ENCODE measurements at places on chromosomes 16 and 17.

DNA sequence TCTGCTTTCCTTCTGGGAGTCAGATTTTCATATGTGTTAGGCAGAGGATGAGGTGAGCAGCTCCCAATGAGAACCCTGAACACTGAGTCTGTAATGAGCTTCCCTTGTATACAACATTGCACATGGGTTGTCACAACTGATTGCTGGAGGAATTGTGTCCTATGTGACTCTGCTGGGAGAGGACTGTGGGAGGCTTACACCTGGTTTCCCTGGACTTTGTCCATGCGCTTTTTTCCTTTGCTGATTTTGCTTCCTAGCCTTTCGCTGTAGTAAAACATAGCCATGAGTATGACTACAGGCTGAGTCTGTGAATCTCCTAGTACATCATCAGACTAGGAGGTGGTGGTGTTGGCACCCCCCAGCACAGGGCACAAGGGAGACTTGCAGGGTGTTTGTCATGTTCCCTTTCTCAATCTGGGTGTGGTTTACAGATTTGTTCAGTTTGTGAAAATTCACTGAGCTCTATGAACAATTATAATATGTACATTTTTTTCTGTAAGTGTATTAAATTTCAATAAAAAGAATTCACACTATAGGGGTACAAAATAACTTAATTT, 1.7 kb upstream of the PLK1 start:
- peaks cover 27% of the 10 kb centered on the region for H3K4me1 ChIP-seq
- H3K36me3 ChIP-seq, result peaks cover 54% of the 10 kb centered on the region
- peak overlapping the region; percentile 96 for H3K4me3 ChIP-seq
- H3K27me3 ChIP-seq, result no peaks in the 10 kb centered on the region
- H3K27ac ChIP-seq, result no peak overlapping the region
- no peak for DNase-seq

- DNase-seq, result no peak
- H3K36me3 ChIP-seq, result no peaks in the 10 kb centered on the region
- H3K27me3 ChIP-seq, result peaks cover 11% of the 10 kb centered on the region
- H3K4me3 ChIP-seq, result no peak overlapping the region
Observed at GRCh38 chr17:30323895-30324319, 9.9 kb downstream of the TMIGD1 start.

GRCh38 chr17:44199553-44200477, at the start of gene ATXN7L3:
ATXN7L3 (minus strand) TSS chr17:44199884; CDS start chr17:44198070, 1,814 bp downstream.
- peak within 1 kb of the TSS; percentile 89 for H3K4me3 ChIP-seq
- peak within 1 kb of the TSS; percentile 93 for H3K27ac ChIP-seq
- DNase-seq, result peak; percentile 98
- H3K4me1 ChIP-seq, result peaks cover 42% of the 10 kb centered on the region

DNA sequence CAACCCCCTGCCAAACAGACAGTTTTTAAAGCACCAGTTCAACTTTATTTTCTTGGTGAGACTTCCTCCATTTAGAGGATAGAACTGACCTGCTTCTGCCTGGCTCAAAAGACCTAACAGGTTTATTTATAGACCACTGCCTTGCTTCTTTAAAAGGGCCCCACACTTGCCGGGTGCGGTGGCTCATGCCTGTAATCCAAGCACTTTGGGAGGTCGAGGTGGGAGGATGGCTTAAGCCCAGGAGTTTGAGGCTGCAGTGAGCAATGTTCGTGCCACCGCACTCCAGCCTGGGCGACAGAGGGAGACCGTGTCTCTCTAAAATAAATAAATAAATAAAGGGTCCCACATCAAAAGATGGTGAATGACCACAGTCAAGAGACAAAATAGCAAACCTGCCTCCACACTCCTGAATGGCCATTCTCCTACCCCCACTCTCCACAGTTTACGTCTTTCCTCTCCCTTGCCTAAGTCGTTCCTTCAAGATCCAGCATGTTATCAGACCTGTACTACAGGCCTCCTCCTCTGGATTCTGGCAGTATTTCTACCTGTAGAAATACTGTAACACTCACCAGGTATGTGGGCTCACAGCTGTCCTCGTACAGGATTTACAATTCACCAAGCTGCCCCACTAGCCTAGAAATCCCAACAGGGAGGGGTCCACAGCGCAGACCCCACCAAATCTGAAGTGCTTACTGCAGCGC, 95.6 kb downstream of the SMG6 start:
- no peaks in the 10 kb centered on the region for H3K27me3 ChIP-seq
- peaks cover 39% of the 10 kb centered on the region for H3K36me3 ChIP-seq
- no peak for DNase-seq
- H3K4me1 ChIP-seq, result peaks cover 32% of the 10 kb centered on the region
- no peak overlapping the region for H3K4me3 ChIP-seq
- no peak overlapping the region for H3K27ac ChIP-seq

DNA sequence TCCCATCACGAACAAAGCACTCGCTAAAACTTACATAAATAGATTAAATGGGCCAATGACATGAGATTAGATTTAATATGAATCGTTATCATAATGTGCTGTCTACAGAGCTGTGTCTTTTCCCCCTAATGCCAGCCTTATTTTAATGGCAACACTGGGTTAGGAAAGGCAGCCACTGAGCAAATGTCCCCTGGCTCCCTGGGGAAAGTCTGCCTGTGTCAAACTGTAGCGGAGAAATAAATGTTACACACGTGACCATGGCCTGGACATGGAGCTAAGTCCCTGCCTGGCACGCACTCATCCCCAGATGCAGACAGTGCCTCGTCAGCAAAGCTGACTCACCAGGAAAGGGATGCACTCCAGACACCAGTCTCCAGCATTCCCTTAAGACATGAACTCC, 61.3 kb upstream of the SDK2 start:
- H3K36me3 ChIP-seq, result no peaks in the 10 kb centered on the region
- H3K27ac ChIP-seq, result no peak overlapping the region
- peaks cover 3% of the 10 kb centered on the region for H3K27me3 ChIP-seq
- no peak for DNase-seq
- H3K4me3 ChIP-seq, result no peak overlapping the region

DNA sequence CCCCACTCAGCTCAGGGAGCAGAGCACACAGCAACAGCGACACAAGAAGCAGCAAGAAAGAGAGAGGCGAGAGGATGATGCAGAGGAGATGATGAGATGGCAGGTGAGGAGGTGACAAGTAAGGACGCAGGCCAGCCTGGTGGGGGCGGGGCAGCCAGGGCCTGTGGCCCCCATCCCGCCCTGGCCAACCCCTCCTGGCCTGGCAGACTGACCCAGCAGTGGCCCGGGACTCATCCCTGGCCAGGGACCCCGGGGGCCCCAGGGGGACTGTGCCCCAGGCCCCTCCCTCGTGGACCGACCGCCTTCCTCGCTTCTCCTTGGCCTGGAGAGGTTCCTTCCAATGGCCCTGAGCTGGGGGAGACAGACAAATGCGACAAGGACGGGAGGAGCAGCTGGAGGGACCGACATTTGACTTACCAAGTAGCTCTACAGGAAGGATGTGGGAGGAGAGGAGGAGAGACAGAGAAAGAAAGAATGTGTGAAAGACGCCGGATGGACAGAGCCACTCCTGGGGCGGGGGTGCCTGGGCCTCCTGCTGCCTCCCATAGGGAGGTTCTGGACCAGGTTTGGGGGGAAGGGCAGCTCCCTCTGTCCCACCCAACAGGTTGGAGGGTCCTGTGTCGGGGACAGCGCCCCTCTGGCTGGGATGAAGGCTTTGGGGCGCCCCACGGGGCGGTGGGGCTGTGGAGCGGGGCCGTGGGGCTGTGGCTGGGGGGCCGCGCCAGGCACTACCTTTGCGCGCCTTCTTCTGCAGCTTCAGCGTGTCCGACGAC, 6.8 kb downstream of the MTSS2 start:
- H3K4me1 ChIP-seq, result peaks cover 1% of the 10 kb centered on the region
- no peaks in the 10 kb centered on the region for H3K36me3 ChIP-seq
- H3K27ac ChIP-seq, result no peak overlapping the region

DNA sequence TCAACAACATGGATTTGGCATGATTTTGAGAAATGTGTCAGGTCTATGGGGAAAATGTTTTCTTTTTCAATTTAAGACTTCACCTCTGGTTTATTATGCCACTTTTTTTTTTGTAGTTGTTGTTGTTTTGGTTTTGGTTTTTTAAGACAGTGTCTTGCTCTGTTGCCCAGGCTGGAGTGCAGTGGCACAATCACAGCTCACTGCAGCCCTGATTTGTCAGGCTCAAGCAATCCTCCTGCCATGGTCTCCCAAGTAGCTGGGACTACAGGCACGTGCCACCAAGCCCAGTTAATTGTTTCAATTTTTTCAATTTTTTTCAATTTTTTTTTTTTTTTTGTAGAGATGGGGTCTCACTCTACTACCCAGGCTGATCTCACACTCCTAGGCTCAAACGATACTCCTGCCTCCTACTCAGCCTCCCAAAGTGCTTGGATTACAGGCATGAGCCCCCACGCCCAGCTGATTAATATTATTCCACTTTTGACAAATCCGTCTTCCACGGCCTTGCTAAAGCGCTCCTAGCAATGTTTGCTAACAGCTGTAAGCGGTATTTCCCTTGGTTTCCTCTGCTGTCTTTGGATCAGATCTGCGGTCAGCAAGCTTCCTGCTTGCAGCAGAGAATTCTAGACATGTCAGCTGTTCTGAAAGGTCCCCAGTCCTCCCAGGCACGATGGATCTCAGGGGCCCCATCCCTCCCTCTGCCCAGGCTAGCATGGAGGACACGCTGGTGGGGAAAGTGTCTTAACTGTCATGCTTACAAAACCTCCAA, 7.0 kb upstream of the MILR1 start:
- H3K36me3 ChIP-seq, result peaks cover 25% of the 10 kb centered on the region
- peak; percentile 42 for DNase-seq
- H3K27me3 ChIP-seq, result no peaks in the 10 kb centered on the region
- peaks cover 20% of the 10 kb centered on the region for H3K4me1 ChIP-seq

- H3K4me3 ChIP-seq, result no peak overlapping the region
- DNase-seq, result no peak
- H3K4me1 ChIP-seq, result no peaks in the 10 kb centered on the region
- no peaks in the 10 kb centered on the region for H3K36me3 ChIP-seq
Observed at GRCh38 chr16:66036184-66036583, 330.3 kb upstream of the CDH5 start.
